ENCODE measurements at places on chromosomes 7 and 10. TPM values are rescaled to one million over a fixed set of nuclear protein-coding genes. Genes with fewer than 3 reads are reported as not detected.

The CALCR gene
- total RNA-seq = not detected

DNA sequence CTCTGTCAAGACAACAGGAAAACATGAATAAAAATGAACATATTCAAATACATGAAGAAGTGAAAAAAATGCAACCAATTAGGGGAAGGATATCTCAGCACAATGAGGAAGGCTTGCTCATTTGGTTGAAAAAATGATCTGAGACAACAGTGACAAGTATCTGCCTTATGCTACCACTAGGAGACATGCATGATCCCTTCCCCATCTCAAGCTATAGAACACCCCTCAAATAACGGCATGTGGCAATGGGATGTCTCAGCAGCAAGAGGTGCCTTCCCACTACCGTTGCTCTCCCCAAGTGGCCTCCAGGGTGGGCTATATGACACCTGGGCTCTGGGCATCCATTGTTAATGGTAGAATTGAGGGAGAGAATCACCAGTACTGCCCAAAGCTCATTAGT is 98.1 kb upstream of the RSU1 start:
- ATAC-seq = no peak

DNA sequence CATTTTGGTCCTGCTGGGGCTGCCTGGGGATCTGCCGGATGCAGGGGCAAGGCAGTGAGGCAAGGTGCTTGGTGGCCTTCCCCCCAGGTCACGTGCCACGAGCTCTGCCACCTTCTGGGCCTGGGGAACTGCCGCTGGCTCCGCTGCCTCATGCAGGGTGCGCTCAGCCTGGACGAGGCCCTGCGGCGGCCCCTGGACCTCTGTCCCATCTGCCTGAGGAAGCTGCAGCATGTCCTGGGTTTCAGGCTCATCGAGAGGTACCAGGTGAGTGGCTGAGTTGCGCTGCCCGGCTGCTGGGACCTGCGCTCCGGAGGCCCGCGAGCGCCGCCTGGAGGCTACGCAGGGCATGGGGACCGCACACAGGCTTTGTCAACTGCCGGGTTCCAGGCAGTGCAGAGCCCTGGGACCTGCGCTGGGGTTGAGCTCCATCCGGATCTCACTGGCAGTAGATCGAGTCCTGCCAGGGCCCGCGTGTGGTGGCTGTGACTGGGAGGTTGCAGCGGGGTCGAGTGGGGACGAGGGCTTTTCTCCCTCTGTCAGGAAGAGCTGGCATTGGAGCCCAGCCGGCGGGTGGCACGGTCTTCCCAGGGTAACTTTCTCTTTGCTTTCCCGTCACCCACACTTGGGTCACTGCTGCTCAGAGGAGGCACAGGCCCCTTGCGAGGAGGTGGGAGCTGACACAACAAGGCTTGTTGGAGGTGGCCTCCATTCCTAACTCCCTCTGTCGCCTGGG is 21.7 kb downstream of the AMZ1 start:
- peak; percentile 85 for ATAC-seq

DNA sequence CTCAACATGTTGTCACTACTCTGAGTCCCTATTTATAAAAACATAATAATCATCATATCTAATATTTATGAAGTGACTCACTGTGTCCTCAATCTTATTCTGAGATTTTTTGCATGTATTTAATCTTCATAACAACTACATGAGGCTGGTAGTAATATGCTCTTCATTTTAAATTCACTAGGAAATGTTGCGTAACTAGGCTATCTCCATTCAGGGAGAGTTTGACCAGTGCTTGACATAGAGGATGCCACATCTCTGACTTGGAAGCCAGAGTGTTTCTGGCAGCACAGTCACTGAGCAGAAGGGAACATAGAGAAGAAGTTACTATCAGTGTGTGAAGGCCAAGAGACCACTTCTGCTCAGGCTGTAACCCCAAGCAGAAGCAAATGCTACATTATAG is 88.9 kb downstream of the FAM13C start:
- no peak for ATAC-seq

All from activated T-helper 17 cell treated with anti-CD3 and anti-CD28 coated beads, Interleukin-2, amount 50 U/mL, for 72 hours (primary cell).